ENCODE measurements at places on chromosomes 16 and 17. TPM values are rescaled to one million over a fixed set of nuclear protein-coding genes. Genes with fewer than 3 reads are reported as not detected.

The SNAI3 gene
- 0.19 TPM for total RNA-seq

The BAHCC1 gene
- total RNA-seq = 4.9 TPM

The TSR1 gene
- 63.9 TPM for total RNA-seq

The KRT39 gene
- total RNA-seq = not detected

The MPG gene
- total RNA-seq = 254 TPM

The ZFP3 gene
- 0.17 TPM for total RNA-seq

The ZNF267 gene
- total RNA-seq = 15.7 TPM

The CHAD gene
- not detected for total RNA-seq

The TNS4 gene
- total RNA-seq = not detected

The KCNJ12 gene
- 0.98 TPM for total RNA-seq

The CYGB gene
- 3.7 TPM for total RNA-seq

The KRT25 gene
- total RNA-seq = not detected

The ANKRD40CL gene
- not detected for total RNA-seq

The MSLN gene
- not detected for total RNA-seq

The SLC12A3 gene
- total RNA-seq = 0.11 TPM

The FLCN gene
- 32.9 TPM for total RNA-seq

The ICAM2 gene
- 1.2 TPM for total RNA-seq

The RPL23 gene
- total RNA-seq = 945 TPM

The TBC1D3G gene
- total RNA-seq = not detected

The CRYM gene
- not detected for total RNA-seq

The TM4SF5 gene
- total RNA-seq = not detected

The RNF43 gene
- total RNA-seq = not detected

The CHP2 gene
- total RNA-seq = not detected
